ENCODE measurements at places on chromosomes 1 and 21.

DNA sequence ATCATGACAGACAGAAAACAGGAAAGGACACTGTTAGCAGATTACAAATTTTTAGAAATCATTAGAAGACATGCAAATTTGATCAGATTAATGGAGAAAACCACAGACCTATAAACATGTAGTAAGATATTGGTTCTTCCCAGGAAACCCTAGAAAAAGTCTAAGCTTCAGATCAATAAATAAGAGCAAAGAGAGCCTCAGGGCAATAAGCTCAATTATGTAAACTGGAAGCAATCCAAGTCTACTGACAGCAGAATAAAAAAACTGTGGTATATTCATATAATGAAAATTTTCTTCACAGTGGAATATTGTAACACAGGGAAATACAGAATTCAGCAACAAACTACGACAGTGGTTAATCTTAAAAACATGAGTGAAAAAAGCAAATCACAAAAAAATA, 36.3 kb downstream of the NRDC start:
- DNase-seq = no peak

DNA sequence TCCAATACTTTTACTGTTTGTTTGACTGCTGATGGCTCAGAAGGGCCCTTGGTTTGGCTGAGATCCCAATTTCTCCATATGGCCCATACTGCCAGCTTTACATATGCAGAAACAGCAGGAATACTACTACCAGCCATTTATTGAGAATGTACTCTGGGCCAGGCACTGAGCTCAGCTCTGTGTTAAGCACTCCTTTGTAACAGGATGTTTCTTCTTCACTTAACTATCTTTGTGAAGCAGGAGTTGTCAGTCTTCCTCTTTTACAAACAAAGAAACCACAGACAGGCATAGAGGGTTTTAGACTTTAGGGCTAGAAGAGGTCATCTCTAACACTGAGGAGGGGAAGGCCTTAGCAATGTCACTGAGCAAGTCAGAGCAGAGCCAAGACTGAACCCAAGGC, 8.3 kb downstream of the HMGCL start:
- no peak for DNase-seq

GRCh38 chr1:30786264-30786991, 28.9 kb upstream of the LAPTM5 start:
- no peak for DNase-seq

DNA sequence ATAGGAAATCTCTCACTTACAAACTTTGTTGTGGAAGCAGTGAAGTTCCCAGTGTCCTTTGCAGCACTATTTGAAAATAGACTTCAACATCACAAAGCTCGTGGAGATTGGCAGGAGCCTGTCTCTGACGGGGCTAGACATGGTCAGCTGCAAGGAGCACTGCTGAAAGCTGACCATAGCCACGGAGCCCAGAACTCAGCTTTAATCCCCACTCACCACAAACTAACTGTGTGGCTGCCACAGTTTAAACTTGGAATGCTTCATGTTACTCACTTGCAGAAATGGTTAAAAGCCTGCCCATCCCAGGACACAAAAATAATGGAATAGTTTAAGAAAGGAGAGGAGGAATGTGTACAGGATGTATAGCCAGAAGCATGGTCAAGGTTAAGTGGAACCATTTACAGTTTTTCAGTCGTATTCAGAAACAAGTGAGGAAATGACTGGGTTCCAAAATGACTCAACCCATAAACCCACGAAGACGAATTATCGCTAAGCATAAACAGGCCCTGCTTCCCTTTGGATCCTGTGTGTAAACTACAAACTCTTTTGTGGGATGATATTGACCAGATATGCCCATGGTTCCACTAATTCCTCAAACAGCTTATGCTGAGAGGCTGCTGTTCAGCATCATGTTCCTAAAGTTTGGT, 18.2 kb downstream of the DNALI1 start:
- no peak for DNase-seq

- DNase-seq = peak; percentile 94
Observed at GRCh38 chr1:211382714-211383480, 56.3 kb downstream of the TRAF5 start.

- DNase-seq = no peak
Observed at GRCh38 chr21:42542596-42542995, 28.9 kb downstream of the SLC37A1 start.

DNA sequence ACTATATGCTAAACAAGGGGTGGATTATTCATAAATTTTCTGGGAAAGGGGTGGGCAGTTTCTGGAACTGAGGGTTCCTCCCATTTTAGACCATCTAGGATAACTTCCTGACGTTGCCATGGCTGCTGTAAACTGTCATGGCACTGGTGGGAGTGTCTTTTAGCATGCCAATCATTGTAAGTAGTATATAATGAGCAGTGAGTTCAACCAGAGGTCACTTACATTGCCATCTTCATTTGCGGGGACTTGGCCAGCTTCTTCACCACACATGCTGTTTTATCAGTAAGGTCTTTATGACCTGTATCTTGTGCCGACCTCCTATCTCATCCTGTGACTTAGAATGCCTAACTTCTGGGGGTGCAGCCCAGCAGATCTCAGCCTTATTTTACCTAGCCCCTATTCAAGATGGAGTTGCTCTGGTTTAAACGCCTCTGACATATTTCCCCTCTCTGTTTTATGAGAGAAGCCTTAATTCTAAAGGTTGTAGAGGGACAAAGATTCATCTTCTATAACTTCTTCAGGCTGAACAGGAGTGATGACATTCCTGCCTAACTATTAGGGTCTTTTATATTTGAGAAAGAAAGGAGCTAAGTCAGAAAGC, 60.4 kb downstream of the DIP2A start:
- peak; percentile 69 for DNase-seq

DNA sequence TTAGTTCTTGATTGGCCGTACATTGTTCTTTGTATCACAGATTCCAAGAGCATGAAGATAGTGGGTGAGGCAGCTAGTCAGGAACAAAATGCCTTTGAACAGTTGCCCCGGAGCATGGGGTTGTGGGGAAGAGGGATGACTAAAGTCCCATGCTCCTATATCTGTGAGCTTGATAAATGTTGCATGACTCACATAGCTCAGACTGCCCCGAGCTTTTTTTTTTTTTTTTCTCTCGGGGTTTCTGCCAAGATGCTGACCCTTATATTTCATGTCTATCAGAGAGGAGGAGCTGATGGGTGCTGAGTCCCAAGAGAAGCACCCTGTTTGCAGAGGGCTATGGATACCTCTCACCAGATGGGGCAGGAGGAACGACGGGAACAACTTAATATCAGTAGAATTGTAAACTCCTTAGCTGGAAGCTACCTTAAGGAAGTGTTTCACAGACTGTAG, 40.6 kb downstream of the SRRM1 start:
- no peak for DNase-seq
